ENCODE measurements at places on chromosomes 7 and 10.

- no peak for DNase-seq
These were observed 123.7 kb downstream of the CUL2 start for GRCh38 chr10:34966451-34966850.

DNA sequence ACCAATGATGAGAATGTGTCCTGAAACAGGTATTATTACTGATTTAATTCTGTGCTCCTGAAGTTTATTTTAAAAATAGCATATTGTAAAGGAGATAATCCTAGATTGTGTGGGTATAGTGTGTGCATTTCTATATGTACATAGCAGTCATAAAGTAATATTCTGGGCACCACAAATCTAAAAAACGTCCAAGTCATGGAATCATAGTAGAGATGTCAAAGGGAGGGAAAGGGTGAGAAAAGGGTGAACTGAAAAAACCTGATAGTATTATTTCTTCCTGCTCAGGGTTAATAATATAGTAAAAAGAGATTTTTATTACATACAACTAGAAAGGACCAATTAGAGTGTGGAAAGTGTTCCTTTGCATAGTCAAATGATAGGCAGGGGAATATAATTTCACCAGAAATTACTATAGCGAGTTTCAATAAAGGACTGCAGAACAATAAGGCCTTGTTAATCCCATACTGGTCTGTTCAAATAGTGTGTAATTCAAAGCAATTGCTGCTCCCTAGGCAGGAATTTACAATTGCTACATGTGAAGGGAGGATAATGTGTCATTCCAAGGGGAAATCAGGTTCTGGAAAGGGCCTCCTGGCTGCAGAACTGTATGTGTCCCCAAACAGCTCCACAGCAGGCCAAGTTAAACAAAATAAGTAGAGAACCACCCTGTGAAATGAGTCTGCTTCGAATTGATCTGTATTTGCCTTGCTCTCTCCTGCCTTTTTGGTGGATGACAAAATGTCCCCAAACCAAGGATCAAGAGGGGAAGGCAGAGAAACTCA is 42.5 kb upstream of the KMT2E start:
- DNase-seq = no peak

- DNase-seq = no peak
These were observed 46.4 kb downstream of the ZNF716 start for GRCh38 chr7:57496395-57496794.

- DNase-seq = no peak
These were observed 221.7 kb downstream of the KLF6 start for GRCh38 chr10:3563298-3563697.

DNA sequence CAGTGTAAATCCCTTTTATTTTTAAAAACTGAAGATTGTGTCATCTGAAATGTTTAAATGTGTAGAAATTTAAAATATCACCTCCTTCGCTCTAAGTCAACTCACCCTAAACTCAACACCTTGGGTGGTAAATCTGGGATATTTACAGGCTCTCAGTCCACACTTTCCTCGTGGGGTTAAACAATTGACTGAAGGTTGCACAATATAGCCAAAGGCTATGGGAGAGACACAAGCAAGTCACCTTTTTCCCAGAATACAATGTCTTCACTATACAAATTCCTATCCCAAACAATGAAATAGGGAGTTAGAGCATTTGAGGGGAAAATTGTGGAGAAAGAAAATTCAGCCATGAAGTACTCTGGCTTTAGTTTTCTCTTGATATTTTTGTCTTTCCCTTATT is 32.7 kb upstream of the MAT1A start:
- DNase-seq = no peak

GRCh38 chr10:12177642-12178041 is 18.0 kb downstream of the NUDT5 start:
- no peak for DNase-seq

DNA sequence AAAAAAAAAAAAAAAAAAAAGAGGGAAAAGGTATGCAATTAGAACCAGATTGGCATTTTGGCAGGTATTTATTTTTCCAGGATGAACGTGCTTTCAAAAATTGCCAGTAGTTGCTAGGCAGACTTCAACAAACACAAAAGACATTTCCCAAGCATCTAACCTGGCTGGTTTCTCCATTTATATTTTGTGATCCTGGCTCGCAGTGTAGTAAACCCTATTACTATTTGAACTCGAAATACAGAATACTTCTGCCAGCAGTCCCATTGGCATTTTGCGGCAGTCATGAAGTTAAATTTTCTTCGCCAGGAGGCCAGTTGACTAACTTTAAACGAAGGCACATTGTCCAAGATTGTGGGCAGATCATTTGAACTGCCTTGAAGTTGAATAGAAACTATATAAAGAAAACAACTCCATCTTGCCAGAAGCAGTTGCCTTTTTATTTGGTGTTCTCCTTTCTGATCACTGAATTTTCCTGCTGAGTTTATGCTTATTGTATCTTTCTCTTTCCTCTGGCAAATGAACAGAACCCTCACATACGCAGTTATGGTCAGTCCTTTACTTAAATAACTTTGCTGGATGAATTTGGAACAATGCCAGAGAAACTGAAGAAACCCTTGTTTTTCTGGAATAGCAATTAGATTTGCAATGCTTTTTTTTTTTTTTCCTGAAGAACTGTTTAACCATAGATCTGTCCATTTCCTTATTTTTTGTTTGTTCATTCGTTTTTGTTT is 132.9 kb downstream of the BICC1 start:
- no peak for DNase-seq

DNA sequence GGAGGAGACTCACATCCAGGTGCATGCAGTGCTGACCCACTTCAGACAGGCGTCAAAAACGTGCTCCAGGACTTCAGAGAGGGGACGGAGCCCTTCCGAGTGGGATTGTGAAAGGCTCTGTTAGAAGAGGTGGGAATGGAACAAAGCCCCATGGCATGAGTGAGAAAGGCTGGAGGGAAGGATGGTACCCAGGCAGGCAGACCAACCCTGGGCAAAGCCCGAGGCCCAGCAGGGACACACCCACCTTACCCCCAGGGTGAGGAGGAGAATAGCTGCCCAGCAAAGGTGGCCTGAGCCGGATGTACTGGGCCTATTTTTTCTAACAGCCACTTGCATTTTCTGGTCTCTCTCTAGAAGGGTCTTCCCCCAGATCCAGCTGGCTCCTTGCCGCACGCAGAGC is 14.8 kb downstream of the CHAT start:
- DNase-seq = no peak

- no peak for DNase-seq
These were observed 45.2 kb upstream of the SAMD8 start for GRCh38 chr10:75066271-75066670.

DNA sequence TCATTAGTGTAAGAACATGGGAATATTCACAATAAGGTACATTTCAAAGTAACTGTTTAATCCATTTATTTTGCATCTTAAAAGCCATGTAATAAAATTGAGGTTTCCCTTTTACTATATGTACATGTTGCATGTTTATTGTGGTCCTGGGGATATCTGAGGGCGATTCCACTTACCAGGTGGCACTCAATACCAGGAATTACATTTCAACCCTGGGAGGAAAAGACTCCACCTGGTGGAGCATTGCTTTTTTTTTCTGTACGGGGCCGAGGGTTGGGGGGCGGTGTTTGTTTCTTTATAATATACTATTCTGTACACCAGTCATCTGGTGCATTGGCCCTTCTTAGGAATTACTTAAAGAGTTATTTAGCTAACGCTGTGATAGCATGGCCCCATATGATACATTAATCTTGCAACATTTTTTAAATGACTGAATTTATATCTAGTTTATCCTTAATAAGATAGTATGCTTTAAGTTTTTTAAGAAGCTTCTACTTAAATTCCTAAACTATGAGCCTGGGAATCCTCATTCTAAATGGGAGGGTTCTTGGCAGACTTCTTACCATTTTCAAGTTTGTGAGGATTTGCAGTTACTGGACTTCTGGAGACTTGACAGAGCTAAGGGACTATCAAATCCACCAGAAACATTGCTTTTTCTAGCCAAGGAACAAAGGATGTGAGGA is 7.2 kb upstream of the HGF start:
- DNase-seq = no peak

DNA sequence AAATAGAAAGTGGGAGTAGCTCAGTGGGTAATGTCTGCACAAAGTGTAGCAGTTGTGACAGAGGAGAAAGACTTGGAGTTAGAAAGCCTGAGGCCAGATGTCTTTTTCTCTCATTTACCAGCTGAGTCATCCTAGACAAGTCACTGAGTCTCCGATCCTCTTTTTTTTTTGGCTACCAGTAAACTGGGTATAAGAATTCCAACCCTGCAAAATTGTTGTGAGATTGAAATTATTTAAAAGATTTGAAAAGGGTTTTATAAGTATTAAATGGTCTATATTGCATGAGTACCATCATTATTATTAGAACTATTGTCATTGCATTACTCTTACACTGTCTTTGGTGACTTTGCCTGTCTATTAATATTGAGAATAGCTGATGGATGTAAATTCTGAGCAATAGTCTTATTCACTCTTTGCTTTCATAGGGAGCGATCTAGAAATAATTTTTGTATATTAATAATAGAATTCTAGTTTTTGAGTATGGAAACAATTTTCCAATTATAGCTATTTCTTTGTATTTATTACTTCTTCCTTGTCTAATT is 74.0 kb downstream of the ARID5B start:
- DNase-seq = no peak

GRCh38 chr10:3738855-3739350 is 46.1 kb downstream of the KLF6 start:
- no peak for DNase-seq

- DNase-seq = no peak
These were observed 9.5 kb upstream of the SMARCD3 start for GRCh38 chr7:151257990-151258389.

DNA sequence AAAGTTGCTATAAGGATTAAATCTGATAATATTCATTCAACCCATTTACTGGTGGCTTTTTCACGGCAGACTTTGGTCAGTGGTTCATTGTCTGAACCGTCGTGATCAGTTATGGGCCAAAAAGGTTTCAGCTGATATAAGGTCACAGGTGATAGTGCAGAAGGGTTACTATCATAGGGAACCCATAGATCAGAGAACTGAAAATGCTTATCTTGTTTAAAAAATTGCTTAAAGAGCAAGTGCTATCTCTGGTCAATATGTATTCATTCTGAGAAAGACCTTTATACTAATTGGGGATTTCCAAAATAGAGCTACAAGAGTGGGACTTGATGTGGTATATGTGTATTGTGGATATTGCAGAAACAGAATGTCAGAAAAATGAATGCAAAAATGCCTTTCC is 147.8 kb upstream of the SEMA3E start:
- no peak for DNase-seq

DNA sequence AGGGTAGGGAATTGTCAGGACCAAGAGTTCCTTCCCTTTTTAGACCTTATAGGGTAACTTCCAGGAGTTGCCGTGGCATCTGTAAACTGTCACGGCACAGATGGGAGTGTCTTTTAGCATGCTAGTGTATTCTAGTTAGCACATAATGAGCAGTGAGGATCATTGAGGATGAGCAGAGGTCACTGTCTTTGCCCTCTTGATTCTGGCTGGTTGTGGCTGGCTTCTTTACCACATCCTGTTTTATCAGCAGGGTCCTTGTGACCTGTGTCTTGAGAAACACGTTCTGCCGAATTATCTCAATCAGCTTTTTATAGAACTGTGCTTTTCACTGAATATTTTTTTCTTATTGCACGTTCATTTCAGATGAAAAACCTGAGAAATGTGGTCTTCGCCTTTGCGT is 41.5 kb downstream of the MINPP1 start:
- DNase-seq = no peak

Data from CMK (cell line).